NCI-H2029 treated with DMSO at 0.1 percent for 48 hours (cell line): ENCODE measurements at places on chromosomes 7 and 10.

- DNase-seq = no peak
These were observed 152.6 kb upstream of the KLF14 start for GRCh38 chr7:130886438-130887135.

DNA sequence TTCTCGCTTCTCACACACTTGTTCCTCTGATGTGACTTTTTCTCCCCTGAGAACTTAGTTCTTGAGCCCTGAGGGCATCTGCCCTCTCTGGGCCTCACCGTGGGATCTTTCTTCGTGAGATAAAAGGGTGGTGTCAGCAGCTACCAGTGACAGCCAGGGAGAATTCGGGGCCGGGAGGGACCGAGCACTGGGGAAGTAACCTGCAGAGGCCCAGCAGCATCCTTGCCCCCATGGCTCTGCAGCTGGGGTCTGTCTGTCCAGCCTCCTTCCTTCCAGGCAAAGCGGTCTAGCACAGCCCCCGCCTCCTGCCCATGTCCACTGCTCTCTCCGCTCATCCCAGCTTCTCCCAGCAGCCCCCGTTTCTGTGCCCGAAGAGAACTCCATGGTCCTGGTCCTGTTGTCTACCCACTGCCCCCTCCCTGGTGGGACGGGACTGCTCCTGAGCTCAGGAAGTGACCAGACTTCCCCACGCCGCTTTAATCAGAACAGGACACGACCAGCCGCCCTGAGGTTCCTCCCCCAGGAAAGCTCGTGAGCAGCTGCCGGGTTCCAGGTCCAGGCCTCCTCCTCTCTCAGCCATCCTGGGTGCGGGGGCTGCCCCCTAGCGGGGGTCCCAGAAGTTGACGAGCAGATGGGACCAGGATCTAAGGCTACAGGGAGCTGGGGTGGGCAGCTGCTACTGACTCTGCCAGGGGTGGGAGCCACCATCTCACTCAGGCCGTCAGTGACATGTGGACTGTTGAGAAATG, 187.5 kb downstream of the WDR37 start:
- DNase-seq = no peak

DNA sequence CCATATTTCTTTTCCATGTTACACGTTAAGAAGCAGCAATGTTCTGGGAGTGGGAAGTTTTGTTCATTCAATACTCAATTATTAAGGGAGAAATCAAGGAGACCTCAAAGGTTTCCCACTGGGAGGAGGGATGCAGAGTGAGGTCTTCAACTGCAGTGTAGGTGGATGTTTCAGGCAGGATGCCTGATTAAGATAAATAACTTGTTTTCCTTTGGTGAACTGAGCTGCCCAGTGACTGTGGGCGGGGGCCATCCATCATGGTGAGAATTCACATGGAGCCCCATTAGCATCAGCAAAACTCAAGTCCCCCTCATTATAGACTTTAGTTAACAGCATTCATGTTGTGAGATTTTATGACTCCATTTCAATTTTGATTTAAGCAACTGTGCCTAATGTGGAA, 121.1 kb downstream of the PLPP4 start:
- DNase-seq = no peak

GRCh38 chr7:30871655-30872054, 40.0 kb upstream of the AQP1 start:
- no peak for DNase-seq

GRCh38 chr7:66331883-66332282, 126.7 kb downstream of the TPST1 start:
- DNase-seq = no peak

DNA sequence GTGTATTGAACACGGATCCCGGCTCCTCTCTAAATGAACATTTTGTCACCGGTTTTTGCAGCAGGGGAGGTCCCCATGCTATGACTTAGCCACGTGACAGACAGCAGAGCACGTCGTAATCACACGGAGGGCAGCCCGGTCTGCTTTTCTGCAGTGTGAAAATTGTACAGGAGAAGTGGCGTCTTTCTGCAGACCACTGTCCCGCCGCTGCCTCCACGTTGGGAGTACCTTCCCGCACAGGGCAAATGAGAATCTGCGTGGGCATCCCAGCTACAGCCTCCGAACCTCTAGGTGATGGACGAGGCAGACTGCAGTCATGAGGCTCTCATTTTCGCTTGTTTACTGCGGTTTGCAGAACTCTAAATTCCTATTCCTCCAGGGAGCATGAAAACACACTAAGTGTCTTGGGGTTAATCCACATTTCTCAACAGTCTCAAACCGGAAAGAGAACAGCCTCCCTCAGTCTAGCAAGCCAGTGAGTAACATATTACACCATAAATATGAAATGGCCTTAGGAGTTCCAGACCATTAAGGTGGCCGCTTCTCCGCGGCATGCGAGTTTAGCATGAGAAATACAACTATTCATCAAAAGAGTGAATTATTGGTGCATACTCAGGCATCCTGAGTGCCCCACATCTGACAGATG, 89.8 kb downstream of the TCERG1L start:
- DNase-seq = no peak

GRCh38 chr10:81603106-81603620, 271.8 kb upstream of the NRG3 start:
- no peak for DNase-seq

DNA sequence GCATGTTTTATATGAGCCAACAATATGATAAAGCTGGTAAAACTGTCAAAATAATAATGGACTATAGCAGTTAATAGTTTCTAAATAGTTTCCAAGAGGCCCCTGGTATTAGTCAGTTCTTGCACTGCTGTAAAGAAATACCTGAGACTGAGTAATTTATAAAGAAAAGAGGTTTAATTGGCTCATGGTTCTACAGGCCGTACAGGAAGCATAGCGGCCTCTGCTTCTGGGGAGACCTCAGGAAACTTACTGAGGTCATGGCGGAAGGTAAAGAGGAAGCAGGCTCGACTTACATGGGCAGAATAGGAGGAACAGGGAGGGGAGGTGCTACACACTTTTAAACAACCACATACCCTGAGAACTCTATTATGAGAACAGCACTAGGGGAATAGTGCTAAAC, 104.6 kb downstream of the PPP1R9A start:
- no peak for DNase-seq

- DNase-seq = no peak
These were observed 16.4 kb upstream of the GSDME start for GRCh38 chr7:24773646-24774045.
